Stimulated activated CD8-positive, alpha-beta memory T cell treated with anti-CD3 and anti-CD28 coated beads, Interleukin-7, amount 100 ng/mL, for 24 hours (primary cell): ENCODE measurements at places on chromosomes 1 and 21.

DNA sequence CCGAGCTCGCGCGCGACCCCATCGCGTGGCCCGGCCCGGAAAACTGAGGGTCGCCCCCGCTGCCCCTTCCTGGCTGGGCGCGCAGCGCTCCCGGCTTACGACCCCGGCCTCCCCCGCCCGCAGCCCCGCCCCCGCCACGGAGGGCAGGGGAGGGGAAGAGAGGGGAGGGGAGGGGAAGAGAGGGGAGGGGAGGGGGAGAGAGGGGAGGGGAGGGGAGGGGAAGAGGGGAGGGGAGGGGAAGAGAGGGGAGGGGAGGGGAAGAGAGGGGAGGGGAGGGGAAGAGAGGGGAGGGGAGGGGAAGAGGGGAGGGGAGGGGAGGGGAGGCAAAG is 6.7 kb upstream of the ANKRD65 start:
- no peak for DNase-seq

DNA sequence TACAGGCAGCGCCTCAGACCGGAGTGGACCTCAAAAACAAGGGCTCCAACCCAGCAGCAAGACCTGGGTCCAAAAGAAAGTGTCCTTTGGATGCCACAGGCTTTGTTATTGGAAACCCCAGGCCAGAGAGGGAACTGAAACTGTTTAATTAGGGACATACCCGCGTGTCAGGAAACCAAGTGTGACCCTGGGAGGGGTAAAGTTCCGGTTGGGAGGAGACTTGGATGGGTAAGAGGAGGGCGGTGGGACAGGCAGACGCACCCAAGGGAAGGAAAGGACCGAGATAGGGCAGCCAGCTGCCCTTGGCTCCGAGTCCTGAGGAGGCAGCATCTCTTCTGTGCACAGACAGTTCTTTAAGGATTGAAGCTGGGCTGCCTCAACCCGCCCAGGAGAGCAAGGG is 71.4 kb downstream of the CDC7 start:
- DNase-seq, result no peak

- no peak for DNase-seq
Observed at GRCh38 chr1:38433084-38433722, 386.6 kb upstream of the POU3F1 start.

DNA sequence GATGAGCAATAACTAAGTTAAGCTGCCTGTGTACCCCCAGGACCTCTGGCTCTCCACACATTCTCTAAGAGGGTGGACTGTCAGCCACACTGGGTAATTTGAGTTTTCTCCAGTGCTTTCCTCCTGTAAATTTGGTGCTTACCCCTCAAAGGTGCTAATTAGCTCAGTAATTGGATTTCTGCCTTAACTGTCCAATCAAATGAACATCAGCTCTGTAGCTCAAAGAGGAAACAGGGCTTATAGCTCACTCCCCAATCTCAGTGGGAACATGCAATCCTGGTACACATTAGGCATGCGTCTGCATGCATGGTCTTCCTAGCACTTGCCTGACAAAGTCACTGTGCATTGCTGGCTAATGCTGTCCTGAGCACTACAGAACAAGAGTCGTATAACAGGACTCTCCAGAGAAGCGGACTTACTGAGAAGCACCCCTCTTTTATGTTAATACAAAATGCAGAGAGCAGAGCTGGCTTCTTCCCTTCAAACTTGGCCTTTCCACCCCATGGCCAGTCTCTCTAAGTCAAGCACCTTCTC is 110.1 kb downstream of the NTPCR start:
- DNase-seq, result no peak

- DNase-seq, result no peak
Observed at GRCh38 chr1:48693674-48694320, 82.9 kb downstream of the BEND5 start.

DNA sequence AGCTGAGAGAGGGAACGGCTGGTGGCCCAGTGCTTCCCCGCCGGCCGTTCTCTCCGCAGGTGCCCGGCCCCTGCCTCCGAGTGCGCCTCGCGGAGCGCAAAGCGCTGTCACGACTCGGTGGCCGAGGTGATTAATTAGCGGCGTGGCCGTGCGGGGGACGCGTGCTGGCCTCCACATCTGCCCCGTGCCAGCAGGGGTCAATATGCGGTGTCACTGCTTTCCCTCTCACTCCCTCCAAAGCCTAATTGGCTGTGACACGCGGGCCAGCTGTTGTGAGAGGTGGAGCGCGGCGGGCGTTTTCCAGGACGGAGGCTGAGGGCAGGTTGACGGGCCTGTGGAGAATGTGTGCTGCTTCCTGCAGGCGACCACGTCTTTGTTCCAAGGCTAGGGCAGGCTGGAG is 239.0 kb downstream of the LMX1A start:
- DNase-seq, result no peak

DNA sequence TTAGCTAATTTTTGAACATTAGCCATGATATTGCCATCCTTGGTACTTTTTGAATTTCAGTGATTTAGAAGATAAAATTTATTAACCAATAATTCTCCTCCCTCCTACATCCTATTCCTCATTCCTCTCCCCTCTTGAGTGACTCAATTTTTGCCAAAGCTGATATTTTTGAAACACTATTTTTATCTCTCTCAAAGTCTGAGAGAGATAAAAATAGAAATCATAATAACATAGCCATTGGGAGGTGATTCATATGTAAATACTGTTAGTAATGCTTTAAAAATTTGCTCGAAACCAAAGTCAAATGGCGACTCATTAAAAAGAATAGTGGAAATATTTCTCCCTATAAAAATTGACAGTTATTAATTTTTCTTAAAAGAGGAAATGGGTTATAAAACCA is 97.4 kb downstream of the PATJ start:
- DNase-seq, result no peak

DNA sequence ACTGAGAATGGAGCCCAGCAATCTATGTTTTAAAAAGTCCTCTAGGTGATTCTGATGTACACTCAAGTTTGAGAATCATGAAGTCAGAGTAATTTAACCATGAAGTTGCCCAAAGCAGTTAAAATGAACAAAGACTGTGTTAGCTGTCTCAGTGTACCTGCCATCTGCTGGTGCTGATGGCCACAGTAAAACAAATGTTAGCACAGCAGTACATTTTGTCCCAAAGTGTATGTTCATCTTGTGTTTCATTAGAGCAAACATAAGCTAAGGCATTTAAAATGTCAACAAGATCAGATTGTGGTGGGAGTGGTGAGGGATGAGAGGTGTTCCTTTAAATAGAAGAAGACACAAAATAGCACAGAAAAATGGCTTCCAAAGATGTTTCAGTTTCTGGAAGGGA is 31.1 kb downstream of the FYB2 start:
- DNase-seq, result no peak

DNA sequence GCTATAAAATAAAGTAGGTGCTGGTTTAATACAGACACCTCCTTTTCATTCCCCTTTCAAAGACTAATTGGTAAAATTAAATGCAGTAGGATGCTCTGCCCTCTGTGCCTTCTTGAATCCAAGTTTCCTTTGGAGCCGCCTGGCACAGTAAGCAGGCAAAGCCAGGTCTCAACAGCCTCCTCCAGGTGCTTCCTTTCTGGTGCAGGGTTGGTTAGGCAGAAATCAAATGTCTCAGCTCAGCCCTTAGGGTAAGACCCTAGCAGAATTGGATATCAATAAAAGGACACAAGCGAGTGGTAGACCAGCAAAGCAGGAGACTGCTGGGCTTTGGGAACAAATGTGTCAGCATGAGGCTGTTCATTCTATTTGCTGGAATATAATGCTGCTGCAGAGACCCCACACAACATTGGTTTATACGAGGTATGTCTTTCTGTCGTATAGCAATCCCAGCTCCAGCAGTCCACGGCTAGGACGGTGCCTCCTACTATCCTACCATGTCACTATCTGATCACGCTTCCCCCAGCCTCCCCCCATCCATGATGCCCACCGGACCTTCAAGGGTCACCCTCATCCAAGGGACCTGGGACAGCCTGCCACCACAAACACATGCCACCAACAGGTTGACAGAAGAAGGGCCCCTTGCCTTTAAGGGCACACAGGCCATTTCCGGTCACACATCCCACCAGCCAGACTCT is 58.4 kb downstream of the CAPN2 start:
- no peak for DNase-seq

GRCh38 chr1:43538969-43539368 is 8.3 kb downstream of the PTPRF start:
- no peak for DNase-seq

DNA sequence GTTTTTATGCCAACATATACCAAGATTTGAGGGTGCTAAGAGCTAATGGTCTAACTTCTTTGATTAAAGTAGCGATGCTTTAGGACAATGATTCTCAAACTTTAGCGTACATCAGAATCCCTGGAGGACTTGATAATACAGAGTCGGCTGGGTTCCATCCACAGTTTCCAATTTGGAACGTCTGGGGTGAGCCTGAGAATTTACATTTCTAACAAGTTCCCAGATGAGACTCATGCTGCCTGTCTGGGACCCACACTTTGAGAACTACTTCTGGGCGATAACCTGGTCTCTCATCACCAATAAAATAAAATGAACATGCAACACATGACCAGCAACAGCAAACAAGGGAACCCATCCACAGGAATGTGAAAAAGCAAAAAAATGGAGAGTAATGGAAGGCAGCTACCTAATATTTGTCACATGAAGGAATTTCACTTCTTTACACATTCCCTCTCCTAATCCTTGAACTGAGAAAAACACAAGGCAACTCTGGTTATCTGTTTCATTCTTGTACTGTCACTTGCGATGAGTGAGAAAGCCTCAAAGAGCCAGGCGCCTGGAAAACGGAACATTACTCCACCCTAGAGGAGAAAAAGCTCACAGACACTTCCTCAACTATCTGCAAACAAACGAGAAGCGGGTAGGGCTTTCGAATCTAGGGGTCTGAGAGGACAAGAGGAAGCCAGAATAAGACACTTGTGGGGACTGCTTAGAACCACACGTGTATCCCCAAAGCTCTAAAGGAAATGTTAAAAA is 14.0 kb downstream of the HSF2BP start:
- no peak for DNase-seq

DNA sequence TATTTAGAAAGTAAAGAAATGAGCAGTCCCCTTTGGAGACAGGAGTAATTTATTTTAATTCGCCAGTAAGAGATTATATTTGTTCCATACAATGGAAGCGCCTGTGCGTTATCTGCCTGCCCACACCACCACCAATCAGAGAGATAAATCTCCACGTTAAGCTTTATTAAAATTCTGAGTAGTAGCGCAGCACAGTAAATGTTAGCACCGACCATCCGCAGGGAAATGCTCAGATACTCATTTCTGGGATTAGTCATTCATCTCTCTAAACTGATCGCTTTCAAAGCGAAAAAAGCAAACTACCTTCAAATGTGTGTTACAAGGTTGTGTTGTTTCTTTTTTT is 1.2 kb downstream of the ETS2 start:
- DNase-seq, result no peak

GRCh38 chr1:97740891-97741290 is 179.9 kb downstream of the DPYD start:
- no peak for DNase-seq

DNA sequence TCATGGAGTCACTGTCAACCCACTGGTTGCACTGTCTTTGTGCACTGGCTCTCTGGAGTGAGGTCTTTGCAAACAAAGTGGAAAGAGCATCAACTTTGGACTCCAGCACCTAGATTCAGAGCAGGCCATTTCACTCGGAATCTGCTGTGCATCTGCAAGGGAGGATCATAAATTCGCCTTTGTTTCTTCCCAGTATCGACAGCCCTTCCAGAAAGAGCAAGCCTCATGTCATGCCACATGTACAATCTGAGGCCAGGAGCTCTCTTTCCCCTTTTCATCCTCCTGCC is 853 bp upstream of the PCSK9 start:
- DNase-seq, result no peak

DNA sequence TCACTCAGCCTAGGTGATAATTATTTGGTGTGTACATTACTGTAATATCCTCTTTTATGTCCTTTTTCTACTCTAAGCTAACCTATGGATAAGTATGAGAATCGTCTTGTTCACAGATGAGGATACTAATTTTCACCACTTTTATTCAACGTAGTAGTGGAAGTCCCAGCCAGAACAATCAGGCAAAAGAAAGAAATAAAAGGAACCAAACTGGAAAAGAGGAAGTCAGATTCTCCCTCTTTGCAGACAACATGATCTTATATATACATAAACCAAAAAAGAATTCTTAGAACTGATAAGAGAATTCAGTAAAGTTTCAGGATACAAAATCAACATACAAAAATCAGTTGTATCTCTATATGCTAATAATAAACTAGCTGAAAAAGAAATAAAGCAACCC is 12.6 kb upstream of the RGL1 start:
- no peak for DNase-seq

DNA sequence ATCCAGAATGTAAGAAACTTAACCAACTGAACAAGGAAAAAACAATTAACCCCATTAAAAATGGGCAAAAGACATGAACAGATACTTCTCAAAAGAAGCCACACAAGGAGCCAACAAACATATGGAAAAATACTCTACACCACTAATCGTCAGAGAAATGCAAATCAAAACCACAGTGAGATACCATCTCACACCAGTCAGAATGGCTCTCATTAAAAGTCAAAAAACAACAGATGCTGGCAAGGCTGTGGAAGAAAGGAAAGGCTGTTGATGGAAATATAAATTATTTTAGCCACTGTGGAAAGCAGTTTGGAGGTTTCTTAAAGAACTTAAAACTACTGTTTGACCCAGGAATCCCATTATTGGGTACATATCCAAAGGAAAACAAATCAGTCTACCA is 51.2 kb downstream of the RGS4 start:
- no peak for DNase-seq

GRCh38 chr1:87292684-87293493 is 35.8 kb upstream of the LMO4 start:
- peak; percentile 21 for DNase-seq

DNA sequence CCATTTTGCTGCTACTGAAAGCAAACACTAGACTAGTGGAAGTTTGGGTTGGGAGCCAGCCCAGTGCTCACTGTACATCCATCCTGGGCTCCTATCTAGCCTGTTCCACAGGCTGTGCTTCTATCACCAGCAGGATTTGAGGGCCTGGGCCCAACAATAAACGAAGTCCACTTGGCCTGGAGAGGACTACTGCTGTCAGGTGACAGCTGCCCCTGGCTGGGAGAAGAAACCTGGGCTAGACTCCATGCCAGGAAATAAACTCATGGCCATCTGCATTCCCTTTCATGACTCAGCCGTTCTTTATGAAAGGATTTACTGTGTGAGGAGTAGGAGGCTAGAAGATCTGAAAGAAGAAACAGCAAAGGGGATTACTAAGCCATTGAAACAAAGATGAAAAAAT is 35.5 kb downstream of the COLGALT2 start:
- no peak for DNase-seq

GRCh38 chr1:158371188-158371953 is 17.7 kb downstream of the CD1E start:
- DNase-seq, result no peak

GRCh38 chr1:234612352-234613127 is 2.6 kb upstream of the IRF2BP2 start:
- no peak for DNase-seq
